ENCODE measurements at places on chromosomes 4 and X.

DNA sequence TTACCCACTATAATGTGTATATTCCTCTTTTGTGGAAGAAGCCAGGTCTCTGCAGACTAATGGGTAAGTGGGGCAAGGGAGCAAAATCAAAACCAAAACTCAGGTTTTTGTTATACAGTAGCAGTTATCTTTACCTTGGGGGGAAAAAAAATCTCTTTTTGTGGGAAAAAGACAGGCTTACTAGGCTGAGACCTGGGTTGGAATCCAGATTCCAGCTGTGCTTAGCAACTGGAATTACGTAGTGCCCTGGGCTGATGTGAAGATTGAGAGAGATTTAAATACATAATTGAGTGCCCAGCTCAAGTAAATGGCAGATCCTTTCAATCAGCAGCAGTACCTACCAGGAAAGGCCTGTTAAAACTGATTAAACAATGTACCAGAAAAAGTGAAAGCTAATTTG is 15.4 kb upstream of the SCD5 start:
- DNase-seq = no peak

DNA sequence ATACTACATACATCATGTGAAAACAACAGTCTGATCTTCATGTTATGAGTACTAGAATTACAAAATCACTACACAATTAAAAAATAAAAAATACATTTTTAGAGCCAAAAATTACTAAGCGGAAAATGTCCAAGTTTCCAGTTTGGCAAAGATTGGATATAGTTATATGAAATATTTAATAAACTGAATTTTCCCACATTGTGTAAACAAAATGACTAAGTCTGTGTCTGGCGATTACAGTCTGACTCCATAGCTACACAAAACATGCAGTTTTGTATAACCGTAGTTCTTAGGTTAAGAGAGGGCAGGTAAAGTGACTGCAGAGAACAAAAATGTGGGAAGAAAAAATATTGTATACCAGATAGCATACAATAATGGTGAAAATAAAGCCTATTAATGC is 59.2 kb upstream of the TMEM47 start:
- DNase-seq = no peak

GRCh38 chr4:148396986-148397673 is 45.1 kb downstream of the NR3C2 start:
- no peak for DNase-seq

DNA sequence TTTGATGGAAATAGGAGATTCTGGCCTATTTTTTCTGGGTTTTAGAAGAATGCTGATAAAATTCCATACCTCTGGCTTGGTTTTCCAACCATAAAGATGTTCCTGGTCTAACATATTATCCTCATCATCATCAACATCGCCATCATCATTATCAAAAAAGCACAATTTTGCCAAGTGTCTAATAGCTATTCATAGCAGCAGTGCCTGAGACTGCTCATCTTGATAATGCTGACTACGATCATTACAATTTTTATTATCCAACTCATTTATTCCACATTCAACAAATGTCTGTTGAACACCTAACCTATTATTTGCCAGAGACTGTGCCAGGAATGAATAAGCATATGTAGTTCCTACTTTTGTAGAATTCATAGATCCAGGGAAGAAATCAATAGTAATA is 303.5 kb upstream of the GATB start:
- no peak for DNase-seq

DNA sequence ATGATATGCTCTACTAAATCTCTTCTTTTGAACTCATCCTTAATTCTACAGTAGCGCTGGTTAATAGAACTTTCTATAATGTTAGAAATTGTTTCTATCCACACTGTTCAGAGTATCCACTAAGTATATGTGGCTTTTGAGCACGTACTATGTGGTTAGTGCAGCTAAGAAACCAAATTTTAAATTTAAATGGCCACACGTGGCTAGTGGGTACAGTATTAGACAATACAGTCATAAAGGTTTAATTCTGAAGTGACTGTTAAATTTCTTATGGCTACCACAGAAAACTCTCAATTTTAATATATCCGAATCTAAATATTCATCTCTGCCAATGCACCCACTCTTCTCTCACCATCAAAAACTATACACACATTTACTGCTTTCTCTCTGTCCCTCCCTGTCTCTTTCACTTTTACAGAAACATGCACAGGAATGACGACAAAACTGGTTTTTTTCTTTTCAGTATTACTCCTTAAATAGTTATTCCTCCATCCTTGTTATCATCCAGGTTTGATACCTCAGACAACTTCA is 583.9 kb downstream of the KCTD8 start:
- DNase-seq = no peak

- DNase-seq = no peak
Measured at GRCh38 chr4:22312113-22312512, 203.8 kb downstream of the ADGRA3 start.

DNA sequence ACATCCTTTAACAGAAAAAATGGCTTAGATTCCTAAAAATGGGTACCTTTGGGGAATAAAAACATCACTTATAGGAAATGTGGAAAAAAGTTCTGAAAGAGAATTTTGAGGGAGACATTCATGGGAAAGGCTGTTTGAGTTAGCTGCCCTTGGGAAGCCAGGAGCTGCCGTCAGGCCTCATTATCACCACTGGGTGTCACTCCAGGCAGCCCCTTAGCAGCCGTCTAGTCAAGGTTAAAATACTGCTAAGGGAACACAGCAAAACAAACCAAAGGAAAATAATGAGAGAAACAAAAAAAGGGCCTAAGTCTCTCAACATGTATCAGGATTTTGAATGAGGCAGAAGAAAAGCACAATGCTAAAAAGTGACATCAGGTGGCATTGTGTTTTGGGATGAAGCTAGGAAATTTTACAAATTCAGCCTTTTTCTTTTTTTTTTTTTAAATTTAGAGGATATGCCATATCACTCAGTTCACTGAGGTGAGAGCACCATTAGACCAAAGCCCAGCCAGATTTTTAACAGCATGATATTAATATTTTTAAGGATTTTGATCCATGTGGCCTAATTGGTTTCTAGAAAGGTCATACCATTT is 235.3 kb downstream of the GPAT3 start:
- no peak for DNase-seq

- no peak for DNase-seq
Measured at GRCh38 chr4:138010639-138011038, 231.5 kb downstream of the SLC7A11 start.

Measured in NCI-H1048 (cell line).